ENCODE measurements at places on chromosomes 2 and 18.

- no peak for DNase-seq
These were observed 119.0 kb downstream of the GULP1 start for GRCh38 chr2:188410504-188411235.

DNA sequence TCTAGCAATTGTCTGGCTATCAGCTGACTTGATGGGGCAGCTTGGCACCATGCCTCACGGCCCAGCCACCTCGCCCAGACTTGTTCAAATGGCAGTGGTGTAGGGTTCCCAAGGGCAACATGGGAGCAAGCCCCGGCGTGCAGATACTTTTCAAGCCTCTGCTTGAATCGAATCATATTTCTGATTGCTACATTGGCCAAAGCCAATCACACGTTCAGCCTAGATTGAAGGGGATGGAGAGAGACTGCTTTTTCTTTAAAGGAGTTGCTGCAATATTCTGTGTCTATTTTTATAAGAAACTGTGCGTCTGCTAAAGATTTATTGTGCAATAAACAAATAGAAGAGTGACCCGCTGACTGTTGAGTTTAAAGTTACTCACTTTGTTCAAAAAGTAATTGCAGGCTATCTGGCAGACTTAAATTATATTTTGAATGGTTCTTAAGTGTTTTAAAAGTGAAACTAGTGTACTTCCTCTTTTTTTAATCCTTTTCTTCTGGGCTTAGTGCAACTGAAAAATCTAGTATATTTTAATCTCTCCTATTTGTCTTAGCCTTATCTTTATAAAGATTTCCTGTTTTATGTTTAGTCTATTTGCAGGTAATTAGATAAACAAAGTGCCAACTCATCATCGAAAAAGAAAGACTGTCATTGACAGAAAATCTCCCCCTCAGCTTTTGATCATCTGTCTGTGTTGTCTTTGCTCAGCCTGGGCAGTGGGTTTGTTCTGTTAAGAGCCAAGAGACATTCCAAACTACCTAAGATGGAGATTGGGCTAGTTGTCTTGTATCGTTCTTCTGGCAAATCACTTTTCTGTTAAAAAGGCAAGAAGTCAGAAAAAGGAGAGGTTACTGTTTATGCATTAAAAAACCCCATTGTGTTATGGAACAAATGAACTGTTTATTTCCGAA is 156.1 kb downstream of the TPGS2 start:
- DNase-seq = no peak

DNA sequence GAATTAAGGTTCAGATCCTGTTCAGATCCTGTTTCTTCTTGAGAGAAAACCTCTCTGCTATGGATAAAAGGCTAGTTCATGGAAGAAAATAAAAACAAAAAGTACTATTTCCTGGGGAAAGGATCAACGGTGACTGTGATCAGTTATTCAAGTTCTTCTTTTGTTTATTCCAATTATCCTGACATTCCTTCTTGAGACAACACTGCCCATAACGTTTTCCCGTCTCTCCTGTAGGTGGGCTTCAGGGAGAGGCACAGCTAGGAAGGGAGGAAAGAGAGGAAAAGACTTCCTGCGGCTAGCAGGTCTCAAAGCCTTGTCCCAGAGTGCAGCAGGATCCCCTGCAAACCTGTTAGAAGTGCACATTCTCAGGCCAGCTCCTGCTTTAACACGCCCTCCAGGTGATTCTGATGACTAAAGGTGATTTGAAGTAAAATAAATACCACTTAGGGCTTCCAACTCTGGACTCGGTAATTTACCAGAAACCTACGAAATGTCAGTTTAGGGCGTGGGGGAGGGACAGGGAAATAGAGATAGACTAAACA is 4.5 kb upstream of the FHL2 start:
- DNase-seq = no peak

DNA sequence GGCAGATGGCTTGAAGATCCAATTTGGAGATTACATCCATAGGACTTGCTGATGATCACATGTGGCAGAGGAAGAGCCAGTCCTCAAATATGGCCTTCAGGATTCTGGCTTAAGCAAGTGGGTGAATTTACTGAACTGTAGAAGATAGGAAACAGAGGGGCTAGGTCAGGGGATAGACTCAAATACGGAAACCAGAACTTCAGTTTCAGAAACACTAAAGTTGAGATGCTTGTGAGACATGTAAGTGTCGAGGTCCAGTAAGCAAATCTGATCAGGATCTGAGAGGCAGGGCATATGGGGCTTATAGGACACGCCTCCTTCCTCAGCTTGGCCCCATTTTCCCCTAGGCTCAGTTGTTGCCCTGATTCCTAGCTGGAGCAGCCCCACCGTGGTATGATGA is 107.7 kb downstream of the LBH start:
- no peak for DNase-seq

GRCh38 chr2:219168526-219168925 is 1.3 kb downstream of the SLC23A3 start:
- DNase-seq = no peak

DNA sequence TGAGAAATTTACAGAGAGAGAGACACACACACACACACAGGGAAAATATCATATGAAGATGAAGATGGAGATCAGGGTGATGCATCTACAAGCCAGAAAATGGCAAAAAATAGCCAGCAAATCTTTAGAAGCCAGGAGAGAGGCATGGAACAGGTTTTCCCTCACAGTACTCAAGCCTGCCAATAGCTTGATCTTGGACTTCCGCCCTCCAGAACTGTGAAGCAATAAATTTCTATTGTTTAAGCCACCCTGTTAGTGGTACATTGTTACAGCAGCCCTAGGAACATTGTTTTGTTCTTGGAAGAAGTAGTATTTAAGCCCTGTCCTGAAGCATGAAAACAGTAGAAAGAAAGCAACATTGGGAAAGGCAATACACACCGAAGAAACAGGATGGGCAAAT is 292.0 kb upstream of the LRP1B start:
- no peak for DNase-seq

- DNase-seq = no peak
These were observed 3.0 kb downstream of the CNNM4 start for GRCh38 chr2:96763511-96764252.

GRCh38 chr2:105140240-105140568 is 101.3 kb upstream of the GPR45 start:
- no peak for DNase-seq

- DNase-seq = peak; percentile 70
These were observed 38.3 kb upstream of the IL1R1 start for GRCh38 chr2:102103992-102104871.

DNA sequence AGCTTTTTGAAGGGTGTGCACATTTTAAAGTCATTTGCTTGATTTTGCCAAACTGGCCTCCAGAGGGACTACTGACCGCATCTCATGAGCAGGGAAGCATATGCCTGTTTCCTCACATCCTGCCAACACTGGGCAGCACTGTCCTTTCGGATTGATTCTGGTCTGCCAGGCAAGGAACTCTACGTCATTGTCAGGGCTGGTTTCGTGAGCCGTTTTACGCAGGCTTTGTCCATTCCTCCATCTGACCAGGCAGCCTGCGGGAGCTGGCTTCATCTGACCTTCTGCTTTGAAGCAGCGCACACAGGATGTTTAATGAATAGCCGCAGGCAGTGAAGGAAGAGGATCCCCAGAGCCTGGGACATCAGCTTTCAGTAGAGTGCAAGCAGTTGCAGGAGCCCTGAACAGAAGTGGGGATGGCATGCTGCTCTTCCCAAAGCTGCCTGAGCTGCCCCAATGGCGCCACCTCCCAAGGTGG is 46.3 kb upstream of the SEMA4C start:
- no peak for DNase-seq

GRCh38 chr2:55097461-55098410 is 47.5 kb upstream of the RTN4 start:
- no peak for DNase-seq

DNA sequence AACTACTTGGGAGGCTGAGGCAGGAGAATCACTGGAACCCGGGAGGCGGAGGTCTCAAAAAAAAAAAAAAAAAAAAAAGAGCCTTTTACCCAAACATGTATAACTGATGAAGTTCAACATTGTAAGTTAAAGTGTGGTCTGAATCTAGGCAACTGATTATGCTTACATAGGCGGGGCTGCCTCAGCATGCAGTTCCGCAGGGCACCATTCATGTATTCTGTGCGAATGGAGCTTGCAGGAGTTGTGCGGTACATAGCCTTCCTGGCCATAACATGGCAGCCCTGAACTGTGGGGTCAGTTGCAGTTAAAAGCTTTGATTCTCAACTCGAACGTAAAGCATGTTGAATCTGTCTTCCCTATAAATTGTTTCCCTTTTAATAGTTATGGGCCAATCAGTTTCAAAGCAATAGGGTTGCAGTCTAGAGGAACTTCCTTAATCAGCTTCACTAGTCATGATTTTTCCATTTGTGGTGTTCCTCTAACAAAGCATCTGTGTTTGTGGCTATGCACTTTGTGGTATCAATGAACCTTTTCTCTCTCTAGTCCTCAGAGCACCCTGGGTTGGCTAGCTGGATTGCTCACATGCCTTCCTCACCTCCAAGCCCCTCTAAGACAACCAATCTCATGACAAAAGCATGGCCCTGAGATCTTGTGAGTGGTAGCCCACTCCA is 30.6 kb upstream of the CEP68 start:
- no peak for DNase-seq
